Karpas-422 (cell line): ENCODE measurements at places on chromosomes 6 and 20.

DNA sequence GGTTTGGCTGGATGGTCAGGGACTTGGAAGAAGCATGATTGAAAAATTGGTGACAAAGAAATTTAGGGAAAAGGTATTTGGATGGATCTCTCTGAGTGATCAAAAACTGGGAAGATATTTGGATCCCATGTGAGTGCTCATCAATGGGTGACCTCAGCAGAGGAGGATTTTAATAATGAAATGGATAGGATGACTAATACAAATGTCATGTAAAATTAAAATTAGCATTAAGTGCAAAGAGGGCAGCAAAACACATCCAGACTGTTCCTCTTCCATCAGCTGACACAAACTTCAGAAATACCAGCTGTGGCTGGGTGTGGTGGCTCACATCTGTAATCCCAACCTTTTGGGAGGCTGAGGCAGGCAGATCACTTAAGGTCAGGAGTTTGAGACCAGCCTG lies 151.7 kb downstream of the THBS2 start:
- DNase-seq: no peak

DNA sequence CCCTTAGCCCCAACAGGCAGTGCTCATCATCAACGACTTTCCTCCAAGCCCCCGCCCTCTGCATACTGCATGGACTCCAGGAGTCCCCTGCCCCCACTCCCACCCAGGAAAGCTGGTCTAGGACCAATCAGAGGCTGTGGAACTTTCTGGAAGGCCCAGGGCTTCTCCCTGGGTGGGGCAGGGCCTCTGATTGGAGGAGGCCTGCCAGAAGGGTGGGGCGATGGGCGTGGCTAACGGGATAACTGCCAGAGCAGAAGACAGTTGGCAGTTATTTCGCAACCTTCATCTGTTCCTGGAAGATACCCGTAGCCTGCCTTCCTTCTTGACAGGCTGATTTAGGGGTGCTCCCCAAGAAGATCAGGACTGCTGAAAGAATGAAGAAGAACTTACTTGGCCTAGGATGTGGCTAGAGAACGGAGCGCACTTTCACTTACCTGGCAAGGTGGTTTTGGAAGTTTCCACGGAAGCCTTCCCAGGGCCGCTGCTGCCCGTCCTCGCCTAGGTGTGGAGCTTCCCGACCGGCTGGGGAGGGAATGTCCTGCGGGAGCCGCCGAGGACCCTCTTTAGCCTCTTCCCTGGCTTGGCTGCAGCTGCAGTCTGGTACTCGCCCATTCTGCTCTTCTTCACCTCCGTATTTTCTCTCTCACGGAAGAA lies 209.0 kb downstream of the LRFN2 start:
- peak; percentile 46 for DNase-seq

DNA sequence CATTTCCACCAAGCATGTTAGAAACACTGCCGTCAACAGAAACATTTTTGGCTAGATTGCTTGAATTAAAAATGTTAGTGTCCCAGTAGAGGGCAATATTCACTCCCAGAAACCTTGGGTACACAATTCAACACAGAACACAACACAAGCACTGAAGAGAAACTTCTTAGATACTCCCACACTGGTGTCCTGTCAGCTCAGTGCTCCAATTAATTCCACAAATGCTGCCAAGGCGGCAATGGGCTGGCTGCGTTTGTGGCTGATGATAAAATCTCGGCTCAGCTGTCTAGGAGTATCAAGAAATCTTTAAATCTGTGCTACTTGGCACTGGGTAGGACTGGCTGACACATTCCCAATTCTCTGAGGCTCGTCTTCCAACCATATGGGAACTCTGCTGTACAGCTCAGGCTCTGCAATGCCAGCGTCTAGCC lies 39.3 kb downstream of the BEND3 start:
- DNase-seq: peak; percentile 54

- DNase-seq: peak; percentile 71
Measured at GRCh38 chr6:31888276-31889258, 8.9 kb downstream of the EHMT2 start.

GRCh38 chr20:1377984-1378734 lies 14.7 kb downstream of the FKBP1A start:
- DNase-seq: no peak

- no peak for DNase-seq
Measured at GRCh38 chr6:32613475-32613874, 23.7 kb upstream of the HLA-DQA1 start.

GRCh38 chr20:63807654-63808053 lies 23.4 kb downstream of the ZBTB46 start:
- DNase-seq: no peak

DNA sequence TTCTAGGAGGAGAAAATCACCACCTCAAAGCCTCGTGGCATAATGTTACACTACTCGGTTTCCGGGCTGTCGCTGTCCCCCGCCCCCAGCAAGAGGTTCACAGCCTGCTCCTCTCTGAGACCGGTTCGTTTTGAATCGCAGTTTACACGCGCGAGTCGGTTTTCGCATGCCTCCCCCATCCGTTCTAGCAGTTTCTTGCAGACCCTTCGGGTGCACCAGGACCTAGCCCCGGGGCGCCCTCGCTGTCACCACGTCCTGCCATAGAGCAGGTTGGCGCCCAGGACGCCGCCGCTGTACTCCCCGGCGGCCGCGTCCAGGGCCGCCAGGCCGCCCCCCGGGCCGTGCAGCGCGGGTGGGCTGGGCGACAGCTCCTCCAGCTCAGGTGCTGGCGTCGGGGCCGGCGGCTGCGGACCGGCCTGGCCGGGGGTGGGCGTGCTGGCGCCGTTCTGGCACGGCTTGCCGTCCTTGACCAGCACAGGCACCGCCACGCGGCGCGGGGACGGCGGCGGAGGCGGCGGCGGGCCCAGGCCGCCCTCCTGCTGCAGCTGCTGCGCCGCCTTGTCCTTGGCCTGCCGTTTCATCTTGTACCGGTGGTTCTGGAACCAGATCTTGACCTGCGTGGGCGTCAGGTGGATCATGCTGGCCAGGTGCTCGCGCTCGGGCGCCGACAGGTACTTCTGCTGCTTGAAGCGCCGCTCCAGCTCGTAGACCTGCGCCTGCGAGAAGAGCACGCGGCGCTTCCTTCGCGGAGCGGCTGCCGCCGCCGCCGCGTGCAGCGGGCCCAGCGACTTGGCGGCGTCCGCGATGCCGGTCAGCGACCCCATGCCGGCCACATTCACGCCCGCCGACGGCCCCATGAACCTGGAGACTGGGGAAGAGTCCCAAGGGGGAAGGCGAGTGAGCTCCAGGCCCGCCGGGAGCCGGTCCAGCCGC lies 1.4 kb downstream of the NKX2-4 start:
- no peak for DNase-seq

- no peak for DNase-seq
Measured at GRCh38 chr6:143807103-143807772, 35.9 kb upstream of the LTV1 start.

GRCh38 chr20:31673435-31673834 lies 35.7 kb downstream of the COX4I2 start:
- DNase-seq: no peak

GRCh38 chr6:20200761-20201630 lies 11.3 kb downstream of the MBOAT1 start:
- DNase-seq: no peak

DNA sequence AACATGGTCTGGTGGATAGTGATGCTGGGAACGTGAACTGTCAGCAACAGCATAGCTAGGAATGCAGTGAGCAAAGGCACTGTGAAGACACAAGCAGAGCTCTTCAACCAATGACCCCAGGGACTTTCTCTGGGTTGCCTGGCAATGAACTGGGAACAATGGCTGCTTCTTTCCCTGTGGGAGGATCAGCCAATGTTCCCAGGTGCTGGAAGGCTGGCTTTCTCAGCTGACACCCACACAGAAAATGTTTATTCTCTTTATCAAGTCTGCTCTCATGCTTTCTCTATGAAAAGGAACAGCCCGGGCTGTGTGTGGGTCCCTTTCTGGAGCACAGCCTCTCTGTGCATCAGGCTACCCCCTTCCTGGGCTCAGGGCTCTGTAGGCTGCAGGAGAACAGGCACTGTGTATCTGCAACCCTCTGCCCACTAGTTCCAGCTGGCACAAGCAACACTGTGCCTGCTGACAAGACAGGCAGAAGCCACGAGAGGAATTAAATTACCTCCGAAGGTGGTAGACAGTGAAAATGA lies 54.2 kb downstream of the HFE start:
- no peak for DNase-seq
